Occipital lobe (tissue), 3 donors: ENCODE measurements at places on chromosomes 5 and 9.

GRCh38 chr5:62127098-62127736 lies 178.8 kb upstream of the KIF2A start:
- DNase-seq, result no peak

DNA sequence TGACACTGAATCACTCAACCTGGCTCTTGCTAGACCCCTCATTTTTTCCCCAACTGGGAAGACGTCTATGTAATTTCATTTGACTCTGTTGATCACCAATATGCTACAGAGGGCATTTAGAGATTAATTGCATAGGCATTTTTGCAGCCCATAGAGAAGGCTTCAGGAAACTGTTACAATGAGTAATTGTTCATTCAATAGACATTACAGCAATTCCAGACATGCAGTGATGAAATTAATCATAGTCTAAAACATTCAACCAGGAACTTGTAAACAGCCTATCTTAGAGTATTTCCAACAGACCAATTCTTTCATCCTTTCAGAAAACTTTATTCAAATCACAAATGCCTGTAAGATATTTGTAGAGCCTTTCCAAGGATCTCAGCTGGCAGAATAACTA lies 122.3 kb downstream of the MARCHF11 start:
- DNase-seq, result no peak

DNA sequence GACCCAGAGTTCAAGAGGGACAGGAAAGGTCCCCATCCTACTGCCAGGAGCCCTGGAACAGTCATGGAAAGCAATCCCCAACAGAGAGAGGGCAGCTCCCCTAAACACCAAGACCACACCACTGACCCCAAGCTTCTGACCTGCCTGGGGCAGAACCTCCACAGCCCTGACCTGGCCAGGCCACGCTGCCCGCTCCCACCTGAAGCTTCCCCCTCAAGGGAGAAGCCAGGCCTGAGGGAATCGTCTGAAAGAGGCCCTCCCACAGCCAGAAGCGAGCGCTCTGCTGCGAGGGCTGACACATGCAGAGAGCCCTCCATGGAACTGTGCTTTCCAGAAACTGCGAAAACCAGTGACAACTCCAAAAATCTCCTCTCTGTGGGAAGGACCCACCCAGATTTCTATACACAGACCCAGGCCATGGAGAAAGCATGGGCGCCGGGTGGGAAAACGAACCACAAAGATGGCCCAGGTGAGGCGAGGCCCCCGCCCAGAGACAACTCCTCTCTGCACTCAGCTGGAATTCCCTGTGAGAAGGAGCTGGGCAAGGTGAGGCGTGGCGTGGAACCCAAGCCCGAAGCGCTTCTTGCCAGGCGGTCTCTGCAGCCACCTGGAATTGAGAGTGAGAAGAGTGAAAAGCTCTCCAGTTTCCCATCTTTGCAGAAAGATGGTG lies 31.6 kb downstream of the CD180 start:
- DNase-seq, result no peak

GRCh38 chr5:149632311-149633251 lies 51.3 kb downstream of the ARHGEF37 start:
- no peak for DNase-seq

DNA sequence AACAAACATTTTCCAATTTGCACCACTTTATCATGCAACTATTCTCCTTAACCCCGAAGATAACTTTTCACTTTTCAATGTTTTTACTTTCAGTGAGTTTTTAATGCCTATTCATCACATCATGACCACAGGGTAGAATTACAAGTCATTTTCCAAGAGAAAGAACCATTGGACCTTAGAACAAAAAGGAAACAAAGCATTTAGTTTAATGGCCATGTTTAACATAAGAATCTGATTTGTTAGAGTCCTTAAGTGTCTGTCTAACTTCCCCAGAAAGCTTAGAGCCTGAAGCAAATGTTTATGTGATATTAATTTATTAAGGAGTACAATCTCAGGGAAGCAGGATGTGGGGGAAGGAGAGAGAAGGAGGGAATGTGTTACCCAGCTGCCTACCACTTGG lies 325.8 kb upstream of the RIOK2 start:
- no peak for DNase-seq

GRCh38 chr9:101585740-101586139 lies 9.0 kb downstream of the PPP3R2 start:
- no peak for DNase-seq

DNA sequence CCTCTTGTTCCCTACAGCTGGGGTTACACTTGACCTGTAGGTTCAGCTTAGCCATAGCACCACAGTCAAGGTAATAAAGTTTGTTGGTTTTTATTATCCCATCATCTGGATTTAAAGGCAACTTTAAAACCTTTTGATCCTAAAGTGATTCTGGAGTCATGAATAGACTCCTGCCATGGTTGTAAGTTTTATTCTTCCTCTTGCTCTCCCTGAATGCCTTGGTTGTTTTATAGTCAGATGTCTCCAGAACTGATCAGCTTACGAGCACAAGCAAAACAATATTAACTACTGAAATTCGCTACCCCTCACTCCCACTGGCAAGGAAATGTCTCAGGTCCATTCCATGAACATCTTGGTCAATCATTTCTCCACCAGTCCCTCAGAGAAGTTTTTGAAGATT lies 1328.6 kb downstream of the PTPRD start:
- no peak for DNase-seq

DNA sequence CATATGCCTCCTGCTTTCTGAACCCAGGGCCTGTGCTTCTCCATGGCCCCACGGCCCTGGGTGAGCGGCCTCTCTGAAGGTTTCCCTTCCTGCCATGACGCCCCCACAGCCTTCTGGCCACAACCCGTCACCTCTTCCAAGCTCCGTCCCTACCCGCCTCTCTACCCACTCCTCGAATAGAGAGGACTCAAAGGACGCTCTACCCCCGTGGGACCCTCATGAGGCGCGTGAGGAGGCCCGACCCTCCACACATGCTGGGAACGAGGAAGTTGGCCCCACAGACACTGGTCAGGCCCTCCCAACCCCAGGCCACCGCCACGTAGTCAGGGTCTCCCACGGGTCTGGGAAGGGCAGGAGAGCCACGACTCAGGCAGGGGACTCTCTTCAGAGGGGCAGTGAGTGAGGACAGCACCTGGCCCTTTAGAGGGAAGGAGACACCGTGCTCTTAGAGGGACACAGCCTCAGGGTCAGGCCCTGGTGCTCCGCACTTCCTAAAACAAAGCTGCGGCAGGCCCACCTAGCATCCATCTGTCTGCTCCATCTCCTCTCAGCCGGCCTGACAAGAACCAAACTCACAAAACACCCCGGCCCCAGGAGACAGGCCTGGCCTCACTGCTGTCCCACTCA lies 5.3 kb downstream of the BRD3 start:
- DNase-seq, result no peak

DNA sequence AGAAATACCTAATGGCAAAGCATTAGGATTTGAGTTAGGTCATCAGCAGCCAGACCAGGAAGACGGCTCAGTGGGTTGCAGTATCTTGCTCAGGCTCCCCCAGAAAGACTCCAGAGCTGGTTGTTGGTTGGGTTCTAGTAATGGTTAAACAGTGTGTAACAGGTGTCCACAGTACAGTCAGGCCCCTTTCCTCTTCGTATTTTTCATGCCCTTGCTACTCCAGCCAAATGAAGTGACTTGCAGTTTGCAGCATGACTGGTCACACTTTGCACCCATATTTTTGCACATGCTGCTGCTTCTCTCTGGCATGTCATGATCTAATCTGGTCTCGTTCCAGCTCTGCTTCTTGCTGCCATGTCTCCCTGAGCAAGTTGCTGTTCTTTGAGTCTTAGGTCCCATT lies 60.6 kb upstream of the TRPC7 start:
- DNase-seq, result no peak

DNA sequence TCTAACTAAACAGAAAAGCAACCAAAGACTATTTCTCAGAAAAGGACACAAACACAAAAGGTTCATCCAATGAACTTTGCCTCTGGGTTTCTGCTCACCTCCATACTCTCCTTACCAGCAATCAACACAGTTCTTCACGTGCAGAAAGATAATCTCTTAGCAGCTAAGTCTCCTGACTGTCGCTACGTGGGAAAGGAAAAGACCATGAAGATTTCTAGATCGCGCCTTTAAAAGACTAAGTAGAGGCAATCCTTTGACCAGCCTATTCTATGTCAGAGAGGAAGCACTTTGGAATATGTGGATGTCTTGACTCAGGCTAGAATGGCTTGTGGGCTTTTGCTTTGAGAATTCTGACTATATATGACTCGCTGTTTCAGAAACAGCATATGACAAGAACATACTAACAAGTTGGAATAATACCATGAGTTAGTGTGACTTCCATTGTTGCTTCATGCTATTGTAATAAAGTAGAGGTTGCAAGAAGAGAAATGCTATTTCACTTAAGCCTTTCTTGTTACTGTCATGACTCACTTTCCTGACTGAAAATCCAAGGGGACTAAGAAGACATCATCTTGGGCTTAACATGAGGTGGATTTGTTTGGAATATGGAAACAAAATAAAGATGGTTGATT lies 339.5 kb upstream of the RFX3 start:
- DNase-seq, result no peak
